EH (cell line): ENCODE measurements at places on chromosomes 12 and 14.

- DNase-seq, result peak; percentile 33
These were observed 27.0 kb downstream of the SLC25A21 start for GRCh38 chr14:37145395-37145794.

GRCh38 chr12:2297658-2298057 is 244.9 kb downstream of the CACNA1C start:
- no peak for DNase-seq

DNA sequence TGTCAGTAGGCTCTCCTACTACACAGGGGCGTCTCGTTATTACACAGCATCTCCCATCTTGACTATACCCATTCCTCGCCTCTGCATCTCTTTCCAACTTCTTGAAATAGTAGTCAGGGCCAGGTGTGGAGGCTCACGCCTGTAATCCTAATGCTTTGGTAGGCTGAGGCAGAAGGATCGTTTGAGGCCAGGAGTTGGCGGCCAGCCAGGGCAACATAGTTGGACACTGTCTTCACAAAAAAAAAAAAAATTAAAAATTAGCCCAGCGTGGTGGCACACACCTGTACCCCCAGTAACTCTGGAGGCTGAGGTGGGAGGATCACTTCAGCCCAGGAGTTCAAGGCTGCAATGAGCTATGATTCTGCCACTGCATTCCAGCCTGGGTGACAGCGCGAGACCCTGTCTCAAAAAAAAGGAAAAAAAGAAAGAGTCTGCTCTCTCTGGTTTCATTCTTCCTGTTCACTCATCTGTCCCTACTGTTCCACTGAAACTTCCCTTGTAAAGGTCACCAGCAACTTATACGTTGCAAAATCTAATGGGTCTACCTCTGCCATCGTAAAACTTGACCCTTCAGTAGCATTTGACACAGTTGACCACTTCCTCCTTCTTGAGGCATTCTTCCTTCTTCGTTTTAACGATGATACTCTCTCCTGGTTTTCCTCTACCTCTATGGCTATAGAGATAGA is 41.0 kb upstream of the PTGR2 start:
- peak; percentile 19 for DNase-seq

GRCh38 chr14:88599326-88599725 is 36.5 kb downstream of the ZC3H14 start:
- no peak for DNase-seq

DNA sequence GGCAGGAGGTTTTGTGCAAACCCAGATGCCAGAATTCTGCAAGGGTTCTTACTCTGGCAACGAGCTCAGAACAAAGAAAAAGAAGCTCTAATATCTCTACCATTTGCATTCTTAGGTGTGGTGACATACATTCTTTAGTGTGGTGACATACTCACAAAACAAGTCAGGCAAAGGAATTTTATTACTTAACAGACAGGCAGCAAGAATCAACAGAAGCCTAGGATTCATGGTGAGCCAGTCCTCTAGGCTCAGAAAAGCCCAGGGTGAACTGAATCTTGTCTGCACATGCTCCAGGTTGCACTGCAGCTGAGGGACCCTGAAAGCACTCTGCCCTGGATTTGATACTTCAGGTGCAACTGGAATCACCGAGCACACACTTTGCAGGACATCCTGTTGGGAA is 122.4 kb upstream of the PTPRQ start:
- DNase-seq, result peak; percentile 28

GRCh38 chr12:94157981-94158411 is 9.6 kb downstream of the PLXNC1 start:
- no peak for DNase-seq

DNA sequence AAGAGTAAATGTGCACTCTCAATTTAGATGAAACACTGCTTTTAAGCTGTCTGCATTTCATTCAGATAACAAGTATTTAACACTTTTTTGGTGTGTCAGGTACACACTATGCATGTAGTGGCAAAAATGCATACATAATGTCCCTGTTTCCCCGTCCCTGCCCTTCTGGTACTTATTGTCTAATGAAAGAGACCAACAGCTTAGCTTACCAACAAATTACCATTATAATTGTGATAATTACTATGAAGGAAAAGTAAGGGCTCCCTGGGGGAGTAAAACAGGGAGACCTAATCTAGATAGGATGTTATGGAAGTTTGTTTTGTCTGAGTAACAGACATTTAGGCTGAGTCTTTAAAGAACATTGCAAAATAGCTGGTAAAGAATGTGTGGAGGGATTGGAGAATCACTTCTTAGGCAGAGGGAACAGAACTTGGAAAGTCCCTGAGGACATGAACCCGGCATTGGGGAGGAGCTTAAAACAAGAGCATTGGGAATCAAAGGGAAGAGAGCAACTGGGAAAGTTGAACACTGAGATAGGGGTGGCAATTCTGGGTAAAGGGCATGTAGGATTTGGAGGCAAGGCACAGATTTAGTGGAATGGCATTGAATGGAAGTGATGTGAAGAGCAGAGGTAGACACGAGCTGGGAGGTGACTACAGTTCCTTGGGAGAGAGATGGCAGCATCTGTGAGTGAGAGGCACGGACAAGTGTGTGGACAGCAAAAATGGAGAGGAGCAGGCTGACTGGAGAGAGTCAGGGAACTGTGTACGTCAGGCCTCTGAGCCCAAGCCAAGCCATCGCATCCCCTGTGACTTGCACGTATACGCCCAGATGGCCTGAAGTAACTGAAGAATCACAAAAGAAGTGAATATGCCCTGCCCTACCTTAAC is 181.6 kb downstream of the GRIP1 start:
- DNase-seq, result no peak

GRCh38 chr12:116366456-116366776 is 88.9 kb upstream of the MED13L start:
- no peak for DNase-seq

DNA sequence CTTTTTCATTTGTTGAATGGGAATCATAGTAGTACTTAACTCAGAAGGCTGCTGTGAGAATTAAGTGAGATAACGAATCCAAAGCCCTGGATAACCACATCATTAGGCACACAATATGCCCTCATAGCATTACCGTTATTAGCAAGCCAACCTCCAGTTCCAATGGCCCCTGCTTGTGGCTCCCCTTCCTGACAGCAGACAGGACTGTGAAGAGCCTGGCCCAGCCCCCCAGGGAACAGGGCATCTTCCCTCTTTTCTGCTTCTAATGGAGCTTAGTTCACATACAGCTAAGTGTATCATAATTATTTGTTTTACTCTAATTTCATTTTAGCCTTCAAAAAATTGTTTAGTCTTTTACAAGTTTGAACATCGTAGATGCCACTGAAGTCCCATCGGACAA is 39.7 kb downstream of the DHRS2 start:
- no peak for DNase-seq

- no peak for DNase-seq
These were observed 24.0 kb downstream of the DHX37 start for GRCh38 chr12:124964836-124965462.

- peak; percentile 32 for DNase-seq
These were observed 3.1 kb downstream of the HIF1A start for GRCh38 chr14:61698206-61698980.

- peak; percentile 55 for DNase-seq
These were observed 114.2 kb downstream of the C12orf75 start for GRCh38 chr12:105444653-105445102.

DNA sequence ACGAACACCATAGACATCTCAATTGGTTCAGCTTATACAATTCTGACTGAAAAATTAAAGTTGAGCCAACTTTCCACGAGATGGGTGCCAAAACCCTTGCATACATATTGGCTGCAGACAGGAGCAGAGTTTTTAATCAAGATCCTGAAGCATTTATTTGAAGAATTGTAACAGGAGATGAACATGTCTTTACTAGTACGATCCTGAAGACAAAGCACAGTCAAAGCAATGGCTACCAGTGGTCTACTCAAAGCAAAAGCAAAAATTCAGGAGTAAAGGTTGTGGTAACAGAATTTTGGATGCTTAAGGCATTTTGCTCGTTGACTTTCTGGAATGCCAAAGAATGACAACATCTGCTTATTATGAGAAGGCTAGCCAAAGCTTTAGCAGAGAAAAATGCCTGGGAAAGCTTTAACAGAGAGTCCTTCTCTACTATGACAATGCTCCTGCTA is 20.7 kb downstream of the ZDHHC17 start:
- peak; percentile 87 for DNase-seq

DNA sequence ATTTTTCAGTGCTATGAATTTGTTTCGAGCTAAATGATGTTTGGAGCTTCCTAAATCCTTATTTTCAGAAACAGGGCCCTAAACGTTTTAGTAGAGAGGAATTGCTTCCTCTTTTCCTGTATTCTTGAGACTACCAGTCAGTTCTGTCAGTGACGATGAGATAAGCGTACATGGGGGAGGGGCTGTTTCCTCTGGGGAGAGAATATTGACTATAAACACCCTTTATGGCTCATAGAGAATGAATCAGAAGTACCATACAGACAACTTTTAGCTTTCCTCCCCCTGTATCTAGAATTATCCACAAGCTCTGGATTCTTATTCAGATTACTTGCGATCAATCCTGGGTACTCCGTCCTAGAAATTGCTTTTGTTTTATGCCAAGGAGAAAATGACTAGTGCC is 5.1 kb downstream of the TBK1 start:
- no peak for DNase-seq
